ENCODE measurements at places on chromosomes 16 and 17.
A peak's percentile ranks its signal among the peaks of the same experiment; 100 is the strongest.

DNA sequence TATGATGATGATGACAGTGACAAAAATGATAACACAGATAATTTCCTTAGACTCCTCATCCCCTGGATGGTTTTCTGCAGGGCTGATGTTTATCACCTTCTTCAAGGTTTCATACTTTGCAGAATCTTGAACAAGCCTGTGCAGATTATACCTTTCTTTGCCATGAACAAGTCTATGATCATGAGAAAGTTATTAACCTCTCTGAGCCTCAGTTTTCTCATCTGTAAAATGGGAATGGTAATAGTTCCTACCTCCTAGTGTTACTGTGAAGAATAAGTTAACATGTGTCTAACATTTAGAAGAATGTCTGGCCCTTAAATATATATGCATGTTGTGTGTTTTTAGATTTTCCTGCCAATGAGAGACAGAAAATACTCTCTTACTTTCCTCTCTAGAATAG lies 321.8 kb downstream of the SNX29 start:
- DNase-seq, result no peak

DNA sequence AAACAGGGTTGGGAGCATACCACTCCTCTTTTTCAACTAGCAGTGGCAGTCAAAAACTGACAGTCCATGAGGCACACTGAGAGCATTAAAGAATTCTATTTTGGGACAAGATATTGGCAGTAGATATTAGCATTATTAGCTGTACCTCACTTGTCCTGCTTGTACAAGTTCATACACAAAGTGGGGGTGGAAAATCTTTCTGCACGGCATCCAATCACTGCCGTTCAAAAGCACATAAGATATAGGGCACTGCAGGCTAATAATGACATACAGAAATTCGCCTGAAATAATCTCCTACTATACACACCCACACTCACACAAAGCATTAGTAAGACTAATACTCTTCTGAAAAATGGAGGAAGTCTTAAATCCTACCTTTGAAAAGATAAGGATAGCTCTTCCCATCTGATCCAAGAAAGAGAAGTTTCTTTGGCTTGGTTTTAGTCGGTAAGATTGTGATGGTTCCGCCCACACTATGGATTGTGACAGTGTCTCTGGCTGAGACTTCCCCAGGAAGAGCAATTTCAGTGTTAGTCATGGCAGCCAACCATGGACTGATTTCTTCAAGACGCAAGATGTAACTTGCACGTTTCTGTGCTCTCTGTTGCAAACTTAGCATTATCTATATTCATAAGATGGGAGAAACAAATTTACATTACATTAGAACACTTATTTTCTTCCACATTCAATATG lies 40.6 kb upstream of the ARL6IP1 start:
- no peak for DNase-seq

- DNase-seq, result no peak
These were observed 1.9 kb downstream of the KRTAP4-8 start for GRCh38 chr17:41096055-41096454.

DNA sequence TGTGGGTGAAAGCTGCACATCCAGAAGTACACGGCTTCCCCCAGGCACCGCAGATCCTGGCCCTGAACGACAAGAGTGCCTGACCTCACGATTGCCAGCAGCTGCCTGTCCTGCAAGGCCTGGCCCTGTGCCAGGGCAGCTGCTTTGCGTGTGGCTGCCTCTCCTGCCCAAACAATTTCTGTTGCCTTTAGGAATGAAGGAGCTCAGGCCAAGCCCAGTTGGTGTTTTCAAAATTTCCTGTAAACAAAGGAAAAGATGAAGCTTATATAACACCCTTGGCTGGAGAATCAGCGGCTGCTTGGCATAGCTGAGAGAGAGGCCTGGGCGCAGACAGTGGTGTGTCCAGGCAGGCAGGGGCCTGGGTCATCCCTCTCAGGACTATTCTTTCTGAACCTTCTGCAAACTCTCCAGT lies 11.7 kb upstream of the SLC47A2 start:
- DNase-seq, result no peak

- DNase-seq, result no peak
These were observed 40.5 kb upstream of the ACSF3 start for GRCh38 chr16:89052890-89053724.

DNA sequence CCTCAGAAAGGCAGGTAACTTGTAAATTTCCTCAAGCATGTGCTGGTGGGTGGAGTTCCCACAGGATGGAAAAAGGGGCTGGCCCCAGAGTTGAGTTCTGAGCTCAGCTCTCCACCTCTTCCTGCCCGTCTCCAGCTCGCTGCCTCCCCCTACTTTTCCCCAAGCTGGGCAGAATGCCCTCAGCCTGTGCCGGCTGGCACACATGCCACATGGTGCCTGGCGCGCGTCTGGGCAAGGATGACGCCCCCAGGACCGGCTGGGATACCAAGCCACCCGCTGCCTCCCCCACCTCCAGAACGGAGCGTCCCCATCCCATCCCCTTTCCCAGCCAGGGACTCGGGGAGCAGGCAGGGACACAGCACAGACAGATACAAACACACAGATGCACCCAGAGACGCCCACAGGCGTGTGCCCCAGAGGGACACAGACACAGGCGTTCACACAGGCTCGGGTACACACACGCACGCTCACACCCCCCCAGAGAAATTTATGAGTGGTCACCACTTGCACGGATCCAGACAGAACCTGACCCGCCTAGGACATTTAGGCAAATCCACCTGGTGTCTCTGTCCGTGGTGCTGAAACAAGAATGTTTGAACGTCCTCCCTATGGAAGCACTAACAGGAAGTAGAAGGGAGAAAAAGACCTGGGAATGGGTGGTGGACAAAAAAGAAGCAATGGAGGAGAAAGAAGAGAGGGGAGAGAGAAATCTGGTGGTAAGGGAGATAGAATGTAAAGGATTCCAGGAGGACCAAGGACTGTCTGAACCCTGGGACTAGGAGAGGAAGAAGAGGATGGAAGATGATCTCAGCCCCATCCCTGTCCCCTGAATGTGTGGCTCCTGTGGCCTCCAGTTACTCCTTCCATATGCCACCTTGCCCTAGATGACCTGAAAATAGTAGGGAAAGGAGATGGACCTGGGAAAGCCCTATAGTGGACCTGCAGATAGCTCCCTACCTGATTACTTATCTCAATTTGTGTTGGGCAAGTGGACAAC lies 15.5 kb downstream of the NEUROD2 start:
- no peak for DNase-seq

GRCh38 chr16:81327447-81328196 lies 12.9 kb downstream of the GAN start:
- no peak for DNase-seq

- DNase-seq, result no peak
These were observed 2.3 kb downstream of the SOX15 start for GRCh38 chr17:7587420-7588151.

DNA sequence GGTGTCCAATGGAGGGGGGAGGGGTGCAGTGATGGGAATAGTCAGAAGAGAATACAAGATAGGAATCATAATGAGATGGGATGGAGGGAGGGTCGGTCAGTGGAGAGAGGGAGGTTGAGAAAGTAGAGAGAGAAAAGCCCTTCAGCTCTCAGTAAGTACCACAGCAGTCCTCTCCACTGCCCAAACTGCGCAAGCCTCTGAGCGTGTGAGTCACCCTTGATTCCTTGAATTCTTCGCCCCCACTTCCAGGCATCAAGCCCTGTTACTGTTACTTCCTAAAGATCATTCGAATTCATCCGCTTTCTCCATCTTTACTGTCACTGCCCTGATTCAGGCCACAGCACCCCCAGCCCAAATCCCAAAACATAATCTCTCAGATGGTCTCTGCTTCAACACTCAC lies 2.5 kb downstream of the GUCY2D start:
- no peak for DNase-seq

GRCh38 chr17:66432996-66433551 lies 130.7 kb downstream of the PRKCA start:
- peak; percentile 68 for DNase-seq

GRCh38 chr17:78362671-78363070 lies 2.8 kb upstream of the SOCS3 start:
- DNase-seq, result no peak

GRCh38 chr16:58481931-58482330 lies 18.0 kb upstream of the NDRG4 start:
- no peak for DNase-seq

GRCh38 chr17:64259426-64259825 lies 3.6 kb downstream of the TEX2 start:
- DNase-seq, result no peak

- DNase-seq, result no peak
These were observed 6.0 kb downstream of the SOCS3 start for GRCh38 chr17:78353834-78354233.

DNA sequence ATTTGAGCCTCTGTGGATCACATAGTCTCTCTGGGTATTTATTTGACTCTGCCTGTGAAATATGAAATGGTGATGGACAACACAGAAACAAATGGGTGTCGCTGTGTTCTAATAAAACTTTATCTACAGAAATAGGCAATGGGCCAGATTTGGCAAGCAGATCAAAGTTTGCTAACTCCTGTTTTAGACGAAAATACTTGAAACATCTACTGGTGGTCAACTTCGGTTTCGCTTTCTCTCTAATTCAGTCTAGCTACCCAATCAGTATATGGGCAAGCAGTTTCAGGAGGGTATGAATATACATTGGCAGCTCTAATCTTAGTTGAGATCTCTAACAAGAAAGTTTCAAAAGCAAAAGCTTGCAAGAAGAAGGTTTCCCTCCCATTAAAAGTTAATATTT lies 60.1 kb upstream of the DYNLRB2 start:
- no peak for DNase-seq

DNA sequence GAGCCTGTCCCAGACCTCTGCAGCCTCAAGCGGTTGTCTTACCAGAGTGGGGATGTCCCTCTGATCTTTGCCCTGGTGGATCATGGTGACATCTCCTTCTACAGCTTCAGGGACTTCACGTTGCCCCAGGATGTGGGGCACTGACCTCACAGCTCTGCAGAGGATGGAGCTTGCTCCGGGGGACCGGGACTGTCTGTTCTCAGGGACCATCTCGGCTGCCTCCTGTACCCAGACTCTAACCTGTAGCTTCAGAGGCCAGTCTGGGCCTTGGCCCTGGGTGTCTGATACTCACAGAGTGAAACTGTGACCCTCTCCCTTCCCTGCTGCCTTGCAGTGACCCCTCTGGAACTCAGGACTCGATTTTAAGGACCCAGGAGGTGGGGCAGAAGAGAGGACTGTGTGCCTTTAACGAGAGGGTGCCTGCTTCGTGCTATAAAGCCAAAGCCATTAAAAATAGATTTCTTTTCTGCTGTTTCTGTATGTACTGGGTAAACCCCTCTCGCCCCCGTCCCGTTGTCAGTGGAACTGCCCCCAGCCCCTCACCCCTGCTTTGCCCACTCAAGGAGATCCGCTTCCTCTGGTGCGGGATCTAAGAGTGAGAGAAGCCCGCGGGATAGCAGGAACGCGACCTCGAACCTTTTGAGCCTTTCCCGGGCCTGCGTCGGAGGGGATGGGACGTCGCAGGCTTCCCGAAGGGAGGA lies 1.1 kb upstream of the LLGL2 start:
- no peak for DNase-seq

GRCh38 chr16:21167360-21167759 lies 8.9 kb downstream of the LDAF1 start:
- DNase-seq, result no peak

- no peak for DNase-seq
These were observed 2.6 kb downstream of the TRIM65 start for GRCh38 chr17:75894049-75894733.

GRCh38 chr16:54460263-54460860 lies 173.8 kb upstream of the IRX3 start:
- no peak for DNase-seq

- DNase-seq, result no peak
These were observed 5.0 kb upstream of the TRAF4 start for GRCh38 chr17:28738680-28739384.

GRCh38 chr17:50541716-50542688 lies 5.0 kb upstream of the SPATA20 start:
- DNase-seq, result peak; percentile 70

DNA sequence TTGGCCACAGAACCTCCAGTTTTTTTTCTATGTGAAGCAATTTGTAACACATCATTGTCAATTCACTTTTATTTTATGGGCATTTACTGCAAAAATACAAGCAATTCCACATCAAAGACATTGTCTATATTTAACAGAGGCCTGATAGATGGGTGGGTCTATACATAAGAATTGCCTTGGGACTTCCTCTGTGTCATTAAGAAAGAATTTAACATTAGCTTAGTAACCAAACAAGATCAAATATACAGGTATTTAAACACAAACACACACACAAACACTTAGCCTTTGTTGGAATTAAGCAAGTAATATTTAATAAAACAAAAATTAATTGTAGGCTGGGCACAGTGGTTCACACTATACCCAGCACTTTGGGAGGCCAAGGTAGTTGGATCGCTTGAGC lies 4.3 kb upstream of the PITPNC1 start:
- no peak for DNase-seq

DNA sequence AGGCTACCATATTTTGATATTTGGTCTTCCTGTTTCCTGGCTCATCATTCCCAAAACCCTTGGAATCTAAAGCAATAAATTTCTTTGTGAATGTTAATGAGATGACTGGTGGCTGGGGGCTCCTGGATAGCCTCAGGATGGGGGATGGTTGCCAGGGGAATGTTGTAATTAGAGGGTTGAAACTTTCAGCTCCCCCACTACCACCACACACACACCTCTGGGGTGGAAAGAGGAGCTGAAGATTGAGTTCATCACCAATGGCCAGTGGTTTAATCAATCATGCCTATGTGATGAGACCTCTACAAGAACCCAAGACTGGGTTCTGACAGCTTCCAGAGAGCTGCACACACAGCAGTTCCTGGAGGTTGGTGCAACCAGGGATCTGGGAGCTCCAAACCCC lies 59.1 kb downstream of the HS3ST3A1 start:
- DNase-seq, result no peak

GRCh38 chr17:27810211-27810901 lies 10.0 kb upstream of the NOS2 start:
- no peak for DNase-seq

DNA sequence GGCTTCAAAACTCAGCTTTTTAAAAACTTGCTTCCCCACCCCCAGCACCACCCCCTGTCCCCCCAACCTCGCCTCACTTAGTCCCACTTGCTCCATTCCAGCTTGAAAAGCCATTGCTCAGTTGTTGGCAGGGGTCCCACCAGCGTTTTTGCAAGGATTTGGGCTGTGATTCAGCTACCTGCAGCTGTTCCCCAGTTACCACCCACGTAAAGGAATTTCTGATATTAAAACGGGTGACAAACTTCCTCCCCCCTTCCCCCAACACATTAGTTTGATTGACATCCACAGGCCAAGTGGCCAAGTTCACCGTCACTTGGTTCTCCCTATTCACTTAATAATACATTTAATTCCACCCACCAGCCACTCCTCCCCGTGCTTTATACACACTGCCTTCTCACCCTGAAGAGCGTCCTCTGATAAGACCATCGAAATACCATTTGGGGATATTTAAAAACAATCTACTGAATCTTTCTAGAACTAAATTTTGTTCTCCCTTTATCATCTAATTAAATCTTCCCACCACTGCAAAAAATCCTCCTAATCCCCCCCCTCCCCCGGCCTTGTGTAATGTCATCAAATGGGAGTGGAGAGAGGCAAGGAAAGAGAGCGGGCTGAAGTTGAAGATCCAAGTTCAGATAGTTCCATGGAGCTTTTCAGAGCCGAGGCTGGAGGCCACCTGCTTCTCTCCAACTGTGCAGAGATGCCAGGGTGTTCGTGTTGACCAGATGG lies 55.1 kb downstream of the SOX9 start:
- DNase-seq, result no peak

- DNase-seq, result no peak
These were observed 93.0 kb downstream of the SKAP1 start for GRCh38 chr17:48336986-48337385.

GRCh38 chr16:82242201-82242600 lies 72.2 kb upstream of the MPHOSPH6 start:
- DNase-seq, result no peak

- no peak for DNase-seq
These were observed 1.6 kb downstream of the PRSS36 start for GRCh38 chr16:31148281-31148728.
